Activated CD4-positive, CD25-positive, alpha-beta regulatory T cell treated with anti-CD3 and anti-CD28 coated beads, Interleukin-2, amount 50 U/mL, for 72 hours (primary cell): ENCODE measurements at places on chromosomes 4 and X.

DNA sequence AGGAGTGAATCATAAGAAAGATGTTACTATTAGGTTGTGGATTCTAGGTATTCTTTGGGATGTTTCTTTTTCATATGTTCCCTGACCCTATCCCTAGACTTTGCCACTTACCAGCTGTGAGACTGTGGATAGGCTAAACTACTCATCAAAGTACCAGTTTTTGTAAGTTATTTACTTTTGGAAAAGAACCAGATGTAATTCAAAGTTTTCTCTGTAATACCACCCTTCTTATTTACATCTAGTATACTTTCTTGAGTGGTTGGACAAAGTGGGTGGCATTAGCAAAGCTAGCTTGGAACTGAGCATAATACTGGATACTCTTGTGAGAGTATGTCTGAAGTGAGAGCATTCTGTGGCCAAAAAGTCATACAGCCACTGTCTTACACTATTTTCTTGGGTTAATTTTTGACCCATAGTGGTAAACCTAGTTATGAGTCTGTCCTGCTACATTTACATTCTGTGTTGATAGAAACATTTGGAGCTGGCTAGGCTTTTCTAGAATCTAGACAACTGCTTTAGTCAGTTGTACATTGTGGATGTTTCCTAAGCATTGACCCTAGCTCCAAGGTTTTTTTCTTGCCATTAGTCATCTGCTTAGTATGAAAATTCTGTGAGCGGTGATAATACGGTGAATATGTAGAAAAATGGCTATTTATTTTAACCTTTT lies 41.7 kb downstream of the KDM6A start:
- no peak for DNase-seq

- DNase-seq: no peak
These were observed 147.0 kb downstream of the PACRGL start for GRCh38 chr4:20847124-20847747.

DNA sequence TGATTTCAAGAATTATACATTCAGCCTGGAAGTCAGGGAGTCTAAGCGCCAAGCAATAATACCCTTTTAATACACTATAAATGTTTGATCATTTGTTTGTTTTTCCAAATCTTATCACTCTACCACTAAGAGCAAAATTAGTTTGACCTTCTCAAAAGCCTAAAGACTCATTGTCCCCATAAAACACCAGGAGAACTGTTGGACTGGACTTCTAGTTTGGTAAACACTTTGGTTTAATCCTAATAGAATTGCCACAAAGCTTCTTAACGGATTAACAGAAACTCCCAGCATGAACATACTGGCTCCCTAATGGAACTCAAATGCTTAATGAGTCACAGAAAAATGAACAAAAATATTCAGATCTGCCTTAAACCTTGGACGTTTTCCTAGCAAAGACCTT lies 34.9 kb downstream of the SYTL5 start:
- DNase-seq: no peak

- DNase-seq: no peak
These were observed 94.0 kb downstream of the AFAP1 start for GRCh38 chr4:7845493-7846128.

DNA sequence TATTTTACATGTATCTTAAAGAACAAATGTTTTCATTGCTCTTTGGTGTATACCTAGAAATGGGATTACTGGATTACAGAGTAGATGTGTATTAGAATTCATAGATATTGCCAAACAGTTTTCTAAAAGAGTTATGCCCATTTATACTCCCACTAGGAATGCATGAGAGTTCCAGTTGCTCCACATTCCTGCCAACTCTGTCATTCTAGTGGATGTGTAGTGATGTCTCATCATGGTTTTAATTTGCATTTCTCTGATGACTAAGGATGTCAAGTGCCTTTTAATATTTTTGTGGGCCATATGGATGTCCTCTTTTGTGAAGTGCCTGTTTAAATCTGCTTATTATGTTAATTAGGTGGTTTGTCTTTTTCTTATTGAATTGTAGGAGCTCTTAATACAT lies 65.6 kb upstream of the BMP2K start:
- no peak for DNase-seq

GRCh38 chr4:73446336-73446938 lies 10.4 kb downstream of the AFP start:
- DNase-seq: no peak

DNA sequence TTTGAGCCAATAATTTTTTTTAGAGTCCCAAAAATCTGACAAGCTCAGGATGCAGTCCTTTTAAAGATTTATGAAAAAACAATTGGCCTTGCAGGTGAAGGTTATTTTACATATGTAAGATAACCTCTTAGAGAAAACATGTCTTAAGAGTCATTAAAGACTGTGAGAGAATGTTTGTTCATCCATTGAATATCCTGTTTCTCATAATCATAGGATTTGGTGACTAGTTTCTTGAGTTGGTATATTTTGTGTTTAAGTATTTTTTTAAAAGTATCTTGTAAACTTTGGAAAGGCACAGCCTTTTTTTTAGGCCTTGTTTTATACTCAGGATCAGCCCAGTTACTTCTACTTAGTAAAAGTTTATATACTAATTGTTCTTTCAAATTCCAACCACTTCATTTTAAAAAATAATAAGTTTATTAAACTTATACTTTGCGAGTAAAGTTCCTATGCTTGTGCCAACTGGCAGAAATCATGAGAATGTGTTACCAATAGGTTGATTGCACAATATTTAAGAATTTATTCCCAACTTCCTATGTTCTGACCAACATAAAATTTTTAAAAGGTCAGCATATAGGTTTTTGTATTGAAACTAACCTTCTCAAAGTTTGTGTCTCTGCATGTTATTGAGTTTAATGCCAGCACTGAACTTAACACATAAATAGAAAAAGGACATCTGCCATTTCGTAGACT lies 40.0 kb upstream of the ARSJ start:
- no peak for DNase-seq

DNA sequence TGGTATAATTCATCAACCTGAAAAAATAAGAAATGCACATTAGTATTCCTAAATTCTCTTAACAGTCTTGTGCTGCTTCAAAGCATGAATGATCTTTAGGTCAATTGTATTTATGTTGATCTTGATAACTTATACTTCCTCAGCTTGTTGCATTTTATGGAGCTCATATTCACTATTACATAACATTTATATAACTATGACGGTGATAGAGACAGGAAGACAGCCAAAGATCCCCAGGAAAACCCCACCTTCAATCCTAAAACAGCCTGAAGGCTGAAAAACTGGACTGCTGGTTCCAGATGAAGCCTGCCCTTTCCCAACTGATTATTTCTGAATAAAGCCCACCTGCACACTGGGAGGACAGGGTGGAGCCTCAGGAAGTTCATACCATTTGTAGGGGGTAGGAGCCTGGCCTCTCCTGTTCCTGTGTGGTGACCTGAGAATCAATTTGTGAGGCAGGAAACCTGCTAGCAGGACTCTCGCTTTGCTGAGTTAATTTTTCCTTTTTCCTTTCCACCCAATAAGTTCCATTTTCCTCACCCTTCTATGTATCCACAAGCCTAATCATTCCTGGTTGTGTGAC lies 30.5 kb downstream of the MAGEC1 start:
- no peak for DNase-seq

GRCh38 chr4:124121461-124121971 lies 591.0 kb downstream of the ANKRD50 start:
- no peak for DNase-seq

- DNase-seq: no peak
These were observed 280.7 kb downstream of the ASMT start for GRCh38 chrX:1895583-1895982.

- no peak for DNase-seq
These were observed 424.2 kb downstream of the FGF13 start for GRCh38 chrX:138287205-138287877.

DNA sequence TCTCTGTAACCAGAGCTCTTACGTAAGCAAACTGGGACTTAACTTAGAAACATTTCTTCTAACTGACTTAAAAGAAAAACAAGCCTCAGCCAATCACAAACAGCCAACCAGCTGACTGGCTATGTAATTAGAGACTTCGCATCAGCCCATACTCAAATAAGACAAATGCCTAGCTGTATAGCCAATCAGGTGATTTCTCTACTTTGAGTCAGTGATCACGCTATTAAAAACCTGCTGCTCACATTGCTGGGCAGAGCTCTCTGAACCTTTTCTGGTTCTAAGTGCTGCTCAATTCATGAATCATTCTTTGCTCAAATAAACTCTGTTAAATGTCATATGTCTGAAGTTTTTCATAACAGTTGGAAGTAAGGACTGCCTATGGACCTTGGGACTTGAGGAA lies 9.9 kb upstream of the SMIM10L2A start:
- DNase-seq: no peak

GRCh38 chr4:158682066-158682465 lies 10.0 kb downstream of the ETFDH start:
- DNase-seq: no peak

DNA sequence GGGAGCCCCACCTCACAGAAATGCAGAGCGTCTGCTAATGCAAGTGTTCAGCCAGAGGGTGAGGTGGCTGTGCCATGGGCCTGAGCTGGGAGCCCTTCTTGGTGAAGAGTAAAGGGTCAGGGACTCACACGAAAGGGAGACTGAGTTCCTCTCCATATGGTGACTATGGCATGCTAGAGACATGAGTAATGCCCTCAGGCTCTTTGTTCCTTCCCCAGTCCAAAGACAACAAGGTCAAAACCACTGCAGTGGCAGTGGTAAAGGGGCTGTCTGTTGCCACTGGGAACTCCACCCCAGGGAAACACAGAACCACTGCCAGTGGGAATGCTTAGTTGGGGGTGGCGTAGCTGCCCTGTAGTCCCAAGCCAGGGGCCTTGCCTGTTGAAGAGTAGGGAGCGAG lies 22.4 kb downstream of the RAB40AL start:
- no peak for DNase-seq

DNA sequence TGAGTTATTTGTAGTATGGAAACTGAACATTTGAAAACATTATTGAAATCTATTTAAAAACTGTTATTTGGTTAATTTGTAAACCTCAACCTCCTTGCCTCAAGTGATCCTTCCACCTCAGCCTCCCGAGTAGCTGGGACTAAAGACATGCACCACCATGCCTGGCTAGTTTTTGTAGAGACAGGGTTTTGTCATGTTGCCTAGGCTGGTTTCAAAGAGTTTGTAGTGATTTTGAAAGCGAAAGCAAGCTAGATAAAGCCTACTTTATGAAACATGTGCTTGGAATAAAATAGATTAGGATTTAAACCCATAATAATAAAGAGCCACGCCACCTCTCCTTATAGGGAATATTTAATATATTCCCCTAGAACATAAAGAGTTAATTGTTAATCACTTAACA lies 23.5 kb downstream of the ARSJ start:
- DNase-seq: no peak

- no peak for DNase-seq
These were observed 47.9 kb upstream of the RBPJ start for GRCh38 chr4:26272654-26273615.

DNA sequence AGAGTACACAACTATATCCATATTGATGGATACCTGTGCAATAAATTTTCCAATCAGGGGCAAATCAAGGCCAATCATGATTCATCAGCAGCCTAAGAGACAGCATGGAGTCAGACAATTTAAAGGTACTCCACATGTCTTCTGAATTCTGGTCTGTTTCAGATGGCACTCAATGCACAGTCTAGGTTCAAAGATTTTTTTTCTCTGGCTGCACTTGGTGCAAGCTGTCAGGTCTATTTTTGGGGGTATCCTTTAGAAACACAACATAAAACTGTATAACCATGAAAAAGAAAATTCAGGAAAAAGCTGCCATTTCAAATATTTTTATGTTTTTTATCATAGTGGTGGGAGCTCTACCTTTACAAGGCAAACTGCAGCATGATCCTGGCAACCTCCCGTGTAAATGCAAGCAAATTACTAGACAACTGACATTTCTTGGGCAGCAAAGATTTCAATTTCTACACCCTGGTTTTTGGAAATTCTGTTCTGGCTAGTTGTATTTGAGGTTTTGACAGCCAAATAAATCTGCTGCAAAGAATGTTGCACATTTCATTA lies 310.3 kb downstream of the KCNIP4 start:
- no peak for DNase-seq

GRCh38 chr4:26074712-26075430 lies 160.9 kb downstream of the SMIM20 start:
- no peak for DNase-seq

DNA sequence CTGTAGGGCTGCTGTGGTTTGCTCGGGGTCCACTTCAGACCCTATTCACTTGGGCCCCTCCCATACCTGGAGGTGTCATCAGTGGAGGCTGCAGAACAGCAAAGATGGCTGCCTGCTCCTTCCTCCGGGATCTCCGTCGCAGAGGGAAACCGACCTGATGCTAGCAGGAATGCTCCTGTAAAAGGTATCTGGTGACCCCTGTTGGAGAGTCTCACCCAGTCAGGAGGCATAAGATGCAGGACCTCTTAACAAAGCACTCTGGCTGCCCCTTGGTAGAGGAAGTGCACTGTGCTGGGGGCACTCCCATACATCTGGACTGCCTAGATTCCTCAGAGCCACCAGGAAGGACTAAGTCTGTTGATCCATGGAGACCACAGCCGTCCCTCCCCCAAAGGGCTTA lies 296.9 kb downstream of the GRID2 start:
- DNase-seq: no peak

- DNase-seq: no peak
These were observed 39.8 kb downstream of the SPCS3 start for GRCh38 chr4:176359590-176359989.

DNA sequence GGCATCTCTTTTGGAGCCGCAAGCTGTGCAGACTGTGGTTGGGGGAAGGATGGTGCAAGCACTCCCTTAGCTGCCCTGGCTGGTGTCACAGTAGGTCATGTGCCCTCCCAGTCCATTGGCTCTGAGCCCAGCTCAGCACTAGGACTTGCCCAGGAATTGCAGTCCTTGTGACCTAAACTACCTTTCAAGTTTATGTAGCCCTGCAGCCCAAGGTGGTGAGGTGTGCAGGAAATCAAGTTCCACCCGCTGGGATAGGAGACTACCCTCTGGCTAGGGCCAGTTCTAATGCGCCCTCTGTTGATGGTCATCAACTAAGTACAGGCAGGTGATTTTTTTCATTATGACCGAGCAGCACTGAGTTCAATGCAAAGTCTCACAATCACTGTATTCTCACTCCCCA lies 335.2 kb downstream of the UBE2NL start:
- DNase-seq: no peak

DNA sequence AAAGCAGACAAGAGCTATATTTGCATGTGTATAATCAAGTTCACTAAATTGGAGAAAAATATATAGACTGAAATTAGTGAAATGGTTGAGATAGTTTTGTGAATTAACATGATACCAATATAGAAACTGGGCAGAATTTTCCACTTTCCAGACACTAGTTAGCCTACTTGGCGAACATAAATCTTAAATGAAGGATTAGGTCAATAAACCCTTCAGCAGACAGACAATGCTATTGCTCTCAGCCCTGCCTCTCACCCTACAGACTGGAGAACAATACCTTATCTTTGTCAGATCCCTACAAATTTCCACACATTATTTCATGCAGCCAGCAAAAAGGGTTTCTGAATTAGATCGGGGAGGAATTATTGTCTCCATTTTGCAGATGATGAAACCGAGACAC lies 236.4 kb upstream of the TAPT1 start:
- no peak for DNase-seq

DNA sequence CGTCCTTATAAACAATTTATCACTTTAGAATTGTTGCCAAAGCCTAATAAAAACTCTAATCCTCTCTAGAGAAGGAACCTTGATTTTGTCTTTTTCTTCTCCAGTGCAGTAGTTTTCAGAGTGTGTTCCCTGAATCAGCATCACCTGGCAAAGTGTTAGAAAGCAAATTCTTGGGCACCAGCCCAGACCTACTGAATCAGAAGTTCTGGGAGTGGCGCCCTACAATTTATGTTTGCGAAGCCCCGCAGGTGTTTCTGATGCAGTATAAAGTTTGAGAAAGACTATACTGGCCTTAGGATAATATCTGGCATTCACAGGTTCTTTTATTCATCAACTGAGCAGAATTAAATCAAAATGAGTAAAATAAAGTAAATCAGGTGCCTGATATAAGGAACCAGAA lies 645.8 kb upstream of the ATOH1 start:
- no peak for DNase-seq
